Eye (tissue), 1 donor: ENCODE measurements at places on chromosomes 13 and 19.

DNA sequence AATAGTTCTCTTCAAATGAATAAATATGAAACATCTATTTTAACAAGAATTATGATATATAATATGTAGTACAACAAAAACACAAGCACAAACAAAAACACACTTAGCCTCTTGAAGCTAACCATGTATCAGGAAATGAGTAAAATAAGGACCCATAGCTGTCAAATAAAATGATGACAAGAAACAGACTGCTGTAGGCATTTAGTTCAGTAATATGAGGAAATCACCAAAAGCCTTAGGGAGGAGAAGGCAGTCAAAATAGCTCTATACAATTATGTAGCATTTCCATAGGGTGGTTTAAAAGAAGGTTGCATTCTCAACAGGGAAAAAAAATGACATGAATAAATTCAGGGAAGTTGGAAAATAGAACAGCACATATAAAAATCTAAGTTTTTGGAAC, 163.4 kb downstream of the PCDH20 start:
- no peak for DNase-seq

DNA sequence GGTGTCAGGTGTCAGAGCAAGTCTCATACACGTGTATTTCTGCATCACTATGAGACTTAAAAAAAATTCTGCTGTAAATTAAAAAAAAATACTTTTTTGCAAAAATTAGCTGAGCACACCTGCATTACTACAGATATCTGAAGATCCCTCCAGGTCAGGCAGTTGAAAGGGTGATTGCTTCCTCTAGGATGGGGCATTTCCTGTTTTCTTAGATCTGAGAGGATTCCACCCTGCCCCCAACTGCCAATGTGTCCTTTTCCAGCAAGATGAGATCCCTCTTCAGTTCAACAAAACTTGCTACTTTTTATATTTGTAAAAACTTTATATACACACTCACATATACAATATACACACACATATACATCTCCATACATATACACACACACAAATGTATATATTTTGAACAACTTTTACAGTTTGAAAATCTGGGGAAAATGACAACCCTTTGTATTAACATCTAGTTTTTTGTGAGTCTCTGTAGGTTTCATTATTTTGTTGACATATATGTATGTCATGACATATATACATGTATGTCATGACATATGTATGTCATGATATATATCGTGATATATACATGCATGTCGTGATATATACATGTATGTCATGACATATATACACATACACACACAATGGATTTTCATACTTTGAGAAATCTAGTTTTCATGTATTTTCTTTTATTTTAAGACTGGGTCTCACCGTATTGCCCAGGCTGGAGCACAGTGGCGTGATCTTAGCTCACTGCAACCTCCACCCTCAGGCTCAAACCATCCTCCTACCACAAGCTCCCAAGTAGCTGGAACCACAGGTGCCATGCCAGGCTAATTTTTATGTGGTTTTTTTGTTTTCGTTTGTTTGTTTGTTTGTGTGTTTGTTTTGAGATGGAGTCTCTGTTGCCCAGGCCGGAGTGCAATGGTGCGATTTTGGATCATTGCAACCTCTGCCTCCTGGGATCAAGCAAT, 17.8 kb downstream of the ZNF813 start:
- DNase-seq: peak; percentile 20

GRCh38 chr13:83470133-83470797, 412.0 kb downstream of the SLITRK1 start:
- no peak for DNase-seq

GRCh38 chr13:29922896-29923295, 72.5 kb upstream of the UBL3 start:
- DNase-seq: no peak

DNA sequence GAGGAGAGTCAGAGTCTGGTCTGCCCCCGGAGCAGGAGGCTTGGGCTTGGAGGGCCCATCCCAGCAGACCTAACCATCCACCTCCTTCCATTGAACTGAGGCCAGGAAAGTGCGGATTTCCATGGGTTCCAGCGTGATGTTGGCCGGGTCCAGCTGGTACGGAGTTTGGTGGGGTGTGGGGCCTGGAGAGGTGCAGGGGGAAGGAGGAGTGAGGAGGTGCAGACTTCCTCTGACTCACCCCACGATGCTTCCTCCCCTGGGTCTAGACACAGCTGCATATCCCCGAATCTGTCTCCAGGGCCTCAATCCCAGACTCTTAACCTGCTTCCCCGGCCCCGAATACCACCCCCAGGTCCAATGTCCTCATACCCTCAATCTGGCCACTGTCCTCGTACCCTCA, 20.0 kb downstream of the MAN2B1 start:
- no peak for DNase-seq

GRCh38 chr19:43767316-43767715, 12.6 kb upstream of the SMG9 start:
- DNase-seq: no peak

- no peak for DNase-seq
These were observed 8.2 kb downstream of the ZDHHC20 start for GRCh38 chr13:21450936-21451335.

DNA sequence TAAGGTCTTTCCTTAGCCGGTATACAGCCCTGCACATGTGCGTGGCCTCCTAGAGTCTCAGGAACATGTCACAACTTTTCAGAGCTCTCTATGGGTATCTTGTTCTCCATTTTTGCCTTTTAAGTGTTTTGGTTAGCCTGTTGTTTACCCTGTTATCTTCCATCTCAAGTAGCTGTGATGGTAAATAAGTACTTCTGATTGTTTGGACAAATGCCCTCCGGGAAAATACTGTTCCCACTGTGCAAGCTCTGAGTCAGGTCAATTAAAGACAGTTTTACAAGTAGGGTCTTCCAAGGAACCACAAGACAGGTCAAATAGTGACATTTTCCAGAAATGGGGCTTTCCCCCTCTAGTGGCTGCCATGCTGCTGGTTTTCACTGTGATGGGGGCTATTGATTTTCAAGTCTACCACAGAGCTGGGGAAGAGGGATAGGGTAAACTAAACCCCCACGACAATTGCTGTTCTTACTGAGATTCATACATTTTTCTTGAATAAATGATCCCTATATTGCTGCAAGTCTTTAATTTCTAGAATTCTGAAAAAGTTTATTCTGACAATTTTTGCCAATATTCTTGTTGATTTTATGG, 109.5 kb downstream of the TM9SF2 start:
- no peak for DNase-seq

GRCh38 chr13:110536006-110536693, 25.4 kb downstream of the RAB20 start:
- DNase-seq: no peak

GRCh38 chr19:53644061-53644816, 12.4 kb downstream of the DPRX start:
- no peak for DNase-seq

DNA sequence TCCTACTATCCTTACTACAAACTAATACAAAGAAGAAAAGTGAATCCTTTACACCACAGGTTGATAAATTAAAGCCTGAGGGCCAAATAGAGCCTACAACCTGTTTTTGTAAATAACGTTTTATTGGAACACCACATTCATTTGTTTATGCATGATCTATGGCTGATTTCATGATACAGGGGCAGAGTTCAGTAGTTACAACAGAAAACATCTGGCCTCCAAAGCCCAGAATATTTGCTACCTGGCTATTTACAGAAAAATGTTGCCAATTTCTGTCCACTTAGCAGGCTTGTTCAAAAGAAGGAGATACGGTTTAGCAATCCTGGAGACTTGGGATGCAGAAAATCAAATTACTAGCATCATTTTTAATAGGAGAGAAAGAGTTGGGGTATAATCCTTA, 24.1 kb downstream of the DCT start:
- no peak for DNase-seq

DNA sequence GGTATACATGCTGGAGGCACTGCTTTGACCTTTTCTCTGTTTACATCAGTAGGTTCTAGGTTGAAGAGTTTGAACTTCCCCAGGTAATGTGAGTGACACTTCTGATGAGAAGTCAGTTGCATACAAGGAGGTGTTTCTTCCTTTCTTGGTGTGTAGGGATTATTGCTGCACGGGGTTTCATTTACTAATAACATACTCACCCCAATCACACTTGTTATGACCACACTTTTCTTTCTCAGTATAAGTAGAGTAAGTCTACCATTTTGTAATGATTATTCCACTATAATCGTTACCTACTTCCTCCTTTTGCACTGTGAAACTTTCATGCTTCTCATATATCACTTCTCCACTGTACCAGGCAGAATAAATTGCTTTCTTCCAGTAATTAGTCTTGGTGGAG, 138.0 kb downstream of the TNFSF13B start:
- no peak for DNase-seq

GRCh38 chr13:24574847-24575246, 62.3 kb upstream of the PARP4 start:
- DNase-seq: no peak

DNA sequence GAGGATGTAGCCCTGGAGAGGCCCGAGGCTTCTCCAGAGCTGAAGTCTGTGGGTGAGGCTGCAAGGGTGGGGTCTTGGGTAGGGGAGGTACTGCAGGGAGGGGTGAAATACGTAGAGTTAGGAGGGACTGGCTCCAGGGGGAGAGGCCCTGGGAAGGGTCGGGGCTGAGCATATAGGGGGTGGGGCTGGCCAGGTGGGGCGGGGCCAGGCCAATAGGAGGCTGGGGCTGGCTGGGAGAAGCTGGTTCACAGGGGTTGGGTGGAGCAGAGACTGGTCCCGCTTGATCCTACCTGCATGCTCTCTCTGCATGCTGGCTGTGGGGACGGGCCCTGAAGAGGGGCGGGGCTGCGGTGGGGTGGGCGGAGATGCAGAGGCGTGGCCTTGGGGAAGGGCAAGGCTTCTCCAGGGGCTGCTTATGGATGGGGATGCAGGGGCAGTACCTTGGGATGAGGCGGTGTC, 51.9 kb downstream of the CELF5 start:
- DNase-seq: no peak

- no peak for DNase-seq
These were observed 17.1 kb downstream of the C2CD4C start for GRCh38 chr19:391726-392374.

- no peak for DNase-seq
These were observed 4.9 kb upstream of the CLEC17A start for GRCh38 chr19:14577885-14578427.

DNA sequence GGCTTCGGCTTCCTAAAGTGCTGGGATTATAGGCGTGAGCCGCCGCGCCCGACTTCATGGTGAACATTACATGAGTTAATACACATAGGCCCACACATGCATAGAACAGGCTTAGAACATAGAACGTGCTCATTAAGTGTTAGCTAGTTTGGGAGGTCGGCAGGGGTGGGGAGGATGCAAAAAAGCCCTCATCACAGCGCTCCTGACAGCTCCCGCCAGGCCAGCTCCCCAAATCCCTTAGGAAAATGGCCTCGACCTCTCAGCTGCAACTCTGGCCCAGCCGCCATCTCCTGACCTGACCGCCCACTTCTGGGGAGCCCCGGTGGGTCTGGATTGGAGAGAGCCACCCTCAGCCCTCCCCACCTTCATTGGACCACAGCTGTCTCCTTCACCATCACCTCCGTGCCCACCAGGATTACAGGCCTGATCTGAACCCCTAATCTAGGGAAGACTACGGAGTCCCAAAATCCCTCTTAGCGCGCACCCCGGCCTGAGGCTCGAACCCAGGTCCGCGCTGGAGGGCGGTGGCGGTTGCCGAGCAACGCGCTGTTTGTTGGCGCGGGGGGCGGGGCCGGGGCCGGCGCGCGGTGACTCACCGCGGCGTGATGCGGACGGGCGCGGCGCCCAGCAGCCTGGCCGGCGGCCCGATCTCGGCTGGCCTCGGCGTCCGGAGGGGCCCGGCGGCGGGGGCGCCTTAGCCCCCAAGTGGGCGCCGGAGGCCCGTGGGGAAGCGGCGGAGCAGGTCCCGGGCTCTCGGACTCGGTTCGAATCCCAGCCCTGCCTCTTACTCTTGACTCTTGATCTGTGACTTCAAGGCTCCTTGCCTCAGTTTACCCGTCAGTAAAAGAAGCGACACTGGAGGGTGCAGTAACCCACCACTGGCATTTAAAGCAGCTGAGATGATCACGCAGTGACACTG, 26.7 kb upstream of the NANOS3 start:
- DNase-seq: peak; percentile 90

DNA sequence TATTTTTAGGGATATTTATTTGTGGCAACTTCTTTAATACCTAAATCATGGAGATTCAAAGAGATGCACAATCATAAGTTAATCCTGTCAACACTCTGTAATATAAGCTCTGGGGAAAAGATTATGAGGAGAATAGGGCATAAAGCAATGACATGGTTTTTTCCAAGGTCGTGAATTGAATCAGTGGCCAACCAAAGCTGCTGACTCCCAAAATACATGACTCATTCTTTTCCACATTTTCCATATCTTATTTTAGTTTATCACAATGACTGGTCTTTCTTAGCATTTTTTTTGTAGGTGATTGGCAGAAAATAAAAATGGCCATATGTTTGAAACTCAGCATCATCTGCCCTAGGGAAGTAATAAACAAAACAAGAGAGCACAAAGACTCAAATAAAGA, 28.5 kb upstream of the RBM26 start:
- DNase-seq: no peak

DNA sequence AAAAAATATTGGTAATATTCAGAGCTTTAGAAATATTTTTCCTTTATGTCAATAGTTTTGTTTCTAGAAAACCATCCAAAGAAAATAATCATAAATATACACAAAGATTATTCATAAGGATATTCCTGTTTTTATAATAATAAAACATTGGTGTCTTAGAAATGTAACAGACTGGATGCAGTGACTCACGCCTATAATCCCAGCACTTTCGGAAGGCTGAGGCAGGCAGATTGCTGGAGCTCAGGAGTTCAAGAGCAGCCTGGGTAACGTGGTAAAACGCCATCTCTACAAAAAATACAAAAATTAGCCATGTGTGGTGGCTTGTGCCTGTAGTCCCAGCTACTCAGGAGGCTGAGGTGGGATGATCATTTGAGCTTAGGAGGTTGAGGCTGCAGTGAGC, 106.8 kb downstream of the DHRS12 start:
- no peak for DNase-seq

DNA sequence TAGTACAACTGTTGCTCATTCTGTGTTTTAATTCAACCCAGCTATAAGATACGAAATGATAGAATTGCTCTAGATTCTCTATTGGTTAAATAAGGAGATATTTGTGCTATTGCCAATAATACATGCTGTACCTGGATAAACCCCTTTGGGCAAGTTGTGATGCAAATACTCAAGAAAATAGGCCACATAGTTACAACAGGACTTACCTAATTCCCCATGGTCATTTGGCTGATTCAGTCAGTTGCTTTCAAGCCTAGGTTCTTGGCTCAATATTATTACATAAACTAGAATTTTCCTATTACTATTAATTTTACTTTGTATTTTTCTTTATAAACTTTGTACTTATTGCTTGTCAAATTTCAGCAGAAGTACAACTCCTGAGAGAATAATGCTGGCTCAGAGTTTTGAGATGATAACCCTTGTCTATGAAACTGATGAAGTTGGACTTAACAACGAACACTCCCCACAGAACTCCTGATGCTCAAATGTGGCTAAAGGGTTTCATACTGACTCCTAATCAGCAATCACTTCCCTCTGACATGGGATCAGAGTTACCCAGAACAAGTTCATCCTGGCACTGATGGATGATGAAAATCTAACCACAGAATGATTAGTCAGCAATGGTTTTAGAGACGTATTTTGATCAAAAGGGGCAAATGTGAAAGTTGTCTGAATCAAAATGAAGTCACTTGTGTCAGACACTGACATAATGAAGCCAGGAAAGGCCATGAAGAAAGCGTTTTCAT, 221.1 kb downstream of the ITGBL1 start:
- no peak for DNase-seq

GRCh38 chr19:5131031-5131505, 162.2 kb downstream of the KDM4B start:
- no peak for DNase-seq
